GM23248 (cell line): ENCODE measurements at places on chromosomes 6 and 20.

GRCh38 chr6:46199387-46199786 lies 28.6 kb upstream of the ENPP5 start:
- DNase-seq = peak; percentile 83

GRCh38 chr6:162817196-162817595 lies 89.4 kb downstream of the PACRG start:
- DNase-seq = peak; percentile 22

- no peak for DNase-seq
These were observed 137.7 kb downstream of the LCA5 start for GRCh38 chr6:79399499-79399898.

DNA sequence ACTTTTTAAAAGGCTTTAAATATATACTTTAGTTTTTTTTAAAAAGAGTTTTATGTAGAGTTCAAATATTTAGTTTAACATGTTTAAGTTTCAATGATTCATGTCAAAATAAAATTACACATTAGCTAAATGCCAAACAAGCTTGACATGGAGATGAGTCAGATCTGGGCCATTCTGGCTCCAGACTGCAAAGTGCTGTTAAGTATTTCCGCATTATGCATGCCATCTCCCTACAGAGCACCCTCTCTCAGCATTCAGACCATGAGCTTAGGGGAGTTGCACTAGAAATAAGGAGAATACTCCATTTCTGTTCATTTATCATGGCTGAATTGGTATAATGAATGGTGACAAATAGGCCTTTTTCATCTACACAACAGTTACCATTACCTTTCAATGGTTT lies 21.5 kb upstream of the HS3ST5 start:
- DNase-seq = peak; percentile 44

DNA sequence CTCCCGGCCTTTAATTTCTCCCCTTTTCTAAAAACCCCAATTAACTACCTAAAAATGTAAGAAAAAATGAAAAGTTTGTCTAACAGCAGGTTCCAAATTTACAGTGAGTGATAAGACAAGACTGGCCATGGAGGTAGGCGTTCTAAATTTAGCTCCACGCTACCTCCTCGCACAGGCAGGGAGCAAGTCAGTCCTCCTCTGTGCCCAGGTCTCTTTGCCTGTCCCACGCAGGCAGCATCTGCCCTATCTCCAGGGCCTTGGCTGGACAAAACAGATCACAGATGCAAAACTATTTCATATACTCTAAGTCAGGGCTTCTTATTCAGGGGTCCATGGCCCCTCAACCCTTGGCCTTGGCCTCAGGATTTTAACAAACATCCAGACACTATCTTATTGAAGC lies 98.0 kb upstream of the JARID2 start:
- no peak for DNase-seq

DNA sequence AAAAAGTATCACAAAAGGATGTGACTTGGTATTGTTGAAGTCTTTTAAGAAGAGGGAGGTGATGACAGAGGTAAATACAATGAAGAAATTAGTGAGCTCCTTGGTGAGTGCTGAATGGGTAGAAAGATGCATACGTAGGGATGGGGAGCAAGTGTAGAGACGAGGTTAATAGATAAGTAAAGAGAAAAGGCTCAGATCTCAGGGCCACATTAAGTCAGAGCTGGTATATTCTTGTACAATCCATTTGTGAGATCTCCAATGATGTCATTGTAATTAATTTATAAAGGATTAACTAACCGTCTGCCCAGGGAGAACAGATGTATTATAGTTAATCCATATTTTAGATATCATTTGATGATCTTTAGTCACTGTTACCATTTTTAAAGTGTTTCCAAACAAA lies 43.4 kb downstream of the SMPDL3A start:
- no peak for DNase-seq
